NCI-H1105 (cell line): ENCODE measurements at places on chromosomes 7 and 10.

DNA sequence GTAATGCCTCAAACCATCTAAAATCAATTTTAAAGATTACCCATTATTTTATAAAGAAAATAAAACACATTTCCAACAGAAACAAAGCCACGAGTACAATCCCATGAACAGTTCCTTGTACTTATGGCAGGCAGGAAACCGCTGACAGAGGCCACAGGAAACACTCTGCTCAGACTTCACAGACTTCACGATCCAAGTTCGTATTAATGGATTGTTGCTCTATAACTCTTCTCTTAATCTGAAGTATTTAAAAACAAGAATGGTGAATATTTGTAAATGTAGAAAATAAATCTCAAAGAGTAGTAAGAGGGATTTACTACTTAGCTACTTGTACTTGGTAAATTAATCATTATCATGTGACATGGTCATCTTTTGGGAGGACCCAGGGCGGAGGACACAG is 78.3 kb downstream of the SNX10 start:
- no peak for DNase-seq

DNA sequence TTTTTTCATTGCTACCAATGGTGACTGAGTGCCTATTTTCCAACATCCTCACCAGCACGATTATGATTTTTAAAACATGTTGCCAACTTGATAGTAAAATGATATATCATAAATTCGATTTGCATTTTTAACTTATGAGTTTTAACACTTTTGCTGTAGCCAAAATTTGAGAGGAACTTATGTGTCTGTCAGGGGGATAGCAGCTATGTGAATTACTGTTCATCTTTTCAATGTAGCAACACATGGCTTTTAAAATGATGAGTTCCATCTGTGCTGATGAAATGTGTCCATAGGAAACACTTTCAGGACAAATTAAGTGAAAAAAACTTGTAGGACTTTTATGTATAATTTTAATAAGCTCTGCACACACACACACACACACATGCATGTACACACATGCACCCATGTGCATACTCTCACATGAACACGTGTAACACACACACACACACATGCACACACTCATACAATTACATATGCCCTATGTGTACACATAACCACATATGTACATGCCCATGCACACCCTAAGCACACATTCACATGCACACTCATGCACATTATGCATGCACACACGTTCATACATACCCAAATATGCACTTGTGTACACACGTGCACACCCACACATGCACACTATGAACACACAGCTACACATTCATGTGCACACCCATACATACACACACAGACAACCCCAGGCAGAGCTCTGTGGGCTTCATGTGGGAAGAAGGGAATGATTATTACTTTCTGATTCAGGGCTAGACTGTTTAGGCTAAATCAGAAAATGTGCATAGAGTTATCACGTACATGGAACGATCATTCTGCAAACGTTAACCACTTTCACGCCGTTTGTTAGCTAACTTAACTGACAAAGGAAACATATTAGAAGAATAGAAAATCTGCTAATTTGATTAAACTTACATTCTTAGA is 68.9 kb downstream of the C10orf143 start:
- no peak for DNase-seq

DNA sequence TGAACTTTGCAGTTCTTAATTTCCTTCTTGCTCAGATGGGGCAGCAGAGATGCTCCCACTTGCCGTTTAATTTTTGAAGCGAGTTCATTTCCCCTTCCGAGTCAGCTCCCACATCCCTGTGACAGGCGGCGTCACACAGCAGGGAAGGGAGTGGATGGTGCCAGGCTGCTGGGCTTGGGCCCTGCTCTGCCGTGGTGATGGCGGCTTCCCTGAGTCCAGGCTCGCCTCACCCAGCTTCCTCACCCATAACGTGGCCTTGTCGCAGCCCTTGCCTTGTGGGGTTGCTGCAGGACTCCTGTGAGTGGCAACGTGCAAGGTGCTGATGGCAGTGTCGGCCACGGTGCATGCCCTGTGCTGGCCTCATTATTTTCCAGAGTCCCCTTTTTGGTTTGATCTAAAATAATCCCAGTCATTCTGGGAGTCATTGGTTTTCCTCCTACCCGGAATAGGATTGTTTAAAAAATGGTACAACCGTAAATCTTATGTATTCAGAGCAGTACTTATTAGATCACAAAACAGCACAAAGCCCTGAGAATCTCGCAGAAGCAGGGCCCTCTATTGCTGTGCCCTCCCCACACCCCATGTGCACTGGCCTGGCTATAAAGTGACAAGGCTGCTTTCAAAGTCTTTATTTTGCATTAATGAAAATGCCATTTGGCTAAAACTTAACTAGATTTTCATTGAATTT is 260.1 kb downstream of the WDR37 start:
- DNase-seq = no peak

DNA sequence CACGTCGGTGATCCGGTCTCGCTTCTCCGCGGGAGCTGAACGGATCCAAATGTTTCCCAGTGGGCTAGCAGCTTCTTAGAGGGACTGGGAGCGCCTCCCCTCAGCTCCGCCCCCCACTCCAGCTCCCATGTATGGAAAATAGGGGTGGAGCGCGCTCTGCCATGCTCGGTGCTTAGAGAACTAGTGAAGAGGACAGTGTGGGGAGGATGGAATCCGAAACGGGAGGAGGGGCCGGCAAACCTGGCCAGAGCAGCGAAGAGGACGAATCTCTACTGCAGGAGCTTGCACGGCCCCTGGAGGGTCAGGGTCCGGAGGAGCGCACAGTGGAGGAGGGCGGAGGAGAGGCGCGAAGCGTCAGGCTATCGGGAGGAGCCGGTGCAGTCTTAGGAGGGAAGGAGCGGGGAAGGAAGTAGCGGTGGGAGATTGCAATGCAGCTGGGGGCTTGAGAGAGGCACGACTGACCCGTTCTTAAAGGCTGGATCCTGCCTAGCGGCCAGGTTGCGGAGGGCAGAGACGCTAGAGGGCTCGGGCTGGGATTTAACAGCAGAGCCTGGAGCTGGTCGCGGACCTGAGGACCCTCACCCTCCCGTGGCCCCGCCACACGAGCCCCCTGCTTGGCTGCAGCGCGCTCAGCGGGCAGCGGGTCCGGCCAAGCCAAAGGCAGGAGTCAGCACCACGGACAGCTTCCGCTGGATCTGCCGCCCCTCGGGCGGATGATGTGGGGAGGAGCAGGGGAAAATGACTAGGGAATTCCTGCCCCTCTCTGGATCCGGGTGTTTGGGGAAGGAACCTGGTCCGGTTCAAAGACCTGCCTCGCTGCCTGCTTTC is at the start of gene PRLHR:
Gene PRLHR, minus strand, starts transcription at position 51 of the 828 bp plus-strand sequence. CDS start 404 bp downstream, outside the sequence.
- DNase-seq = no peak

DNA sequence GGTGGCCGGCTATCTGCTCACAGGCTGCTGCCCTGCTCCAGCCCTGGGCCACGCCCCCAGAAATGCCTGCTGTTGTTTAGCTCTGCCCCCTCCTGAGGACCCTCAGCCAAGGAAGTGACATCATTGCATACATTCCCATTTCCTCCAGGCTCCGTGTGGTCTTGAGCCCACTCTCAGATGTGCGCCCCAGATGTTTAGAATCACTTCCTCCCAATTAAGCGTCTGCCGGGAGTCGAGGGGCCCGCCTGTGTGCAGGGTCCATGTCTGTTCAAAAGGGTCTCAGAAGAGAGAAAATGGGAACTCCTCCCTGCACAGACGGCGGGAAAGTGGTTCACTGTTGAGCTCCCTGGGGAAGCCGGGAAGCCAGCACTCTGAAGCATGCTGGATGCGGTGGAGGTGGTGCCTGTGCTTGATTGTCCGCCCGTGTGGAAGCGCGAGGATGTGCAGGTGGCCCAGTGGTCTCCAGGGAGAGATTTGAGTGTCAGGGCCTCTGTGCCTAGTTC is 116.9 kb upstream of the PPIF start:
- no peak for DNase-seq

GRCh38 chr10:89283025-89283935 is 18.6 kb upstream of the IFIT2 start:
- DNase-seq = no peak

- no peak for DNase-seq
These were observed 190.8 kb downstream of the SORCS1 start for GRCh38 chr10:106973716-106974115.

DNA sequence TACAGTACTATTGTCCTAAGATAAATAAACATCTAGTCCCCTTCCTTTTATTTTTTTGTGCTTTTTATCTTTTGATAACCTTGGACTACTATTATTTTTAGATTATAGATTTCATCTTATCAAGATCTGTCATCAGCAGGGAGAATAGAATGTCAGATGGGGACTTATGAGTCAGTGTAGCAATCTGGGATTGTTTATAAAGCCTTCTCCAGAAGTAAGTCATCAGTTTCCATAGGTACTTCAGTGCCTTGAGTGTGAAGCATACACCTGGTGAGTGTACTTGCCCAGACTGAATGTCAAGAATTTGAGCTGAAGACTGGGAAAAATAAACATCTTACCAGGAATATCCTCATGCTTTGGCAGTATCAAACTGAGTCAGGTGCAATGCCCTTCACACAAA is 2.1 kb downstream of the CASD1 start:
- DNase-seq = no peak

- no peak for DNase-seq
These were observed 90.4 kb upstream of the FAM171A1 start for GRCh38 chr10:15461353-15462108.

GRCh38 chr10:28496481-28496961 is 36.4 kb upstream of the WAC start:
- DNase-seq = no peak

GRCh38 chr7:149685455-149685854 is 87.9 kb downstream of the ZNF467 start:
- DNase-seq = no peak

DNA sequence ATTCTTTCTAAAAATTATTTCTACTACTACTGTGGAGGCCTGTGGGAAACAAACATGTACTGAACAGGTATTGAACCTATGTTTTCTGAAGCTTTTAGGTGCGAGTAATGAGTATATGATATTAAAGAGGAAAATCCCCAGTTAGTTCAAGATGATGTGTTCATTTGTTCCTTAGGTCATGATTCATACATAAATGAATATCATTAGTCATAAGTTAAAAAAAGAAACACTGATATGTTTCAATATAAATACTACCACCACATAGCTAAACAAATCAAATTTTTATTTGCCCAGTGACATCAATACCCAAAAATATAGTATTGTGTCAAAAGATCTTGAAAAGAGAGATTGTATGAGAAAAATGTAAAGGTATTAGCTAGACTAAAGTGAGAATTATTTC is 210.7 kb upstream of the GNAI1 start:
- DNase-seq = no peak

GRCh38 chr10:323651-324293 is 188.5 kb downstream of the ZMYND11 start:
- no peak for DNase-seq

DNA sequence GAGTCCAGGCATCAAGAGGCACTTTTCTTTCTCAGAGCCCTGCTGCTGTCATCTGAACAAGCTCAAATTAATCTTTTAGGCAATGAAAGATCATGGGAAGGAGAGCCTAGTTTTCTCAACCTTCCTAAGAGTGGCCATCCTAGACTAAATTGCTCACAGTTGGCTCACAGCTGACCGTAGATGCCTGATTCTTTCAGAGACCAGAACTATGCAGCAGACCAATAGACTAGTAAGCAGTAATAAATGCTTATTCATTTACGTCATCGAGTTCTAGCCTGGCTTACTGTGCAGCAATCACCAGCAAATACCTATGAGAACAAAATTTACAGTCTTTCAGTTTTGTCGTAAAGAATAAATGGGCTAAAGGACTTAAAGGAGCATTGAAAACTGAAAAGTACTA is 602.9 kb upstream of the GHITM start:
- DNase-seq = no peak

DNA sequence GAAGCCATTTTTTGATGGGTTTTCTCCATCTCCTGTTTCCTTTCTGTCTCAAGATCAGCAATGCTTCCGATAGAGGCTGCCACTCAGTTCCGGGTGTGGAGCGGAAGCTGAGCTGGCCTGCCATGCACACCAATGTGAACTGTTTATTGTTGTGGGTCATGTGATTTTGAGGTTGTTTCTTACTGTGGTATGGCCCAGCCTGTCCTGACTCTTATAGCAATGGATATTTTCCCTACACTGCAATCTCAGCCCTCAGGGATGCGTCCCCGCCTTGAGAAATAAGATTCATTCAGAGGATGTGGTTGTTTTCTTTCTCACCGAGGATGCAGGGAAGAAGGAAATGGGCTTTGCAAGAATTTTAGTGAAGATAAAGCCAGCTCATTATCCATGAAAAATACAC is 134.7 kb downstream of the PFKFB3 start:
- DNase-seq = no peak

DNA sequence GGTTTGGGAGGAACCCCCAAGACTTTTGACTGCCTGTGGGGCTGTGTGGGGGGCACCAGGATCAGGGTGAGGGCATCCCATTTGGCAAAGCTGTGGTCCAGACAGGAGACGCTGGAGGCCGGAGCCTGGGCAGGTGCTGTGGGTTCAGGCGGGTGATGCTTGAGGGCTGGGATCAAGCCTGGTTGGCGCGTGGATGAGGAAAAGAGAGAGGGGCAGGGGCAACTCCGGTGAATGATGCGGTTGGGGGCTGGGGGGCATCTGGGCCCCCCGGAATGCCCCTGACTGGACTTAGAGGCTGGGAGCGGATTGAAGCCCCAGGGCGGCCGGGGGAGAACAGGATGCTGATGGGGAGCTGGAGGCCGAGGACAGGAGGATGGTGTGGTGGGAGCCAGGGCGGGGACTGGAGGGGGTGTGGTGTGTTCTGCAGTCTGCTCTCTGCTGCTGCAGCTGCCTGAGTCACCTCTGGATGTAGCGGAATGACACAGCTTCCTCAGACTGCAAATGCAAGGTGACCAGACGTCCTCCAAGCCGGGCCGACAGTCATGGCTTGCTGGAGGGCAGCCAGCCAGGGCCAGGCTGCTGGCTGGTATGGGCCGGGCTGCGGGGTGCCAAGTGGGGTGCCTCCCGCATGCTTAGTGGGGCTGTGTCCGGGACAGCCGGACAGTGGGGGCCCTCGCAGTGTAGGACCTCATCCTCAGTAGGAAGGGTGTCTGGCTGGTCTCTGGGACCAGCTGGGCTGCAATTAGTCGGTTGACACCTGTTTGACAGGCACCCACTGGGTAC is 3.2 kb downstream of the MAFK start:
- DNase-seq = no peak

- no peak for DNase-seq
These were observed 208.6 kb downstream of the ZNF365 start for GRCh38 chr10:62582804-62583208.

DNA sequence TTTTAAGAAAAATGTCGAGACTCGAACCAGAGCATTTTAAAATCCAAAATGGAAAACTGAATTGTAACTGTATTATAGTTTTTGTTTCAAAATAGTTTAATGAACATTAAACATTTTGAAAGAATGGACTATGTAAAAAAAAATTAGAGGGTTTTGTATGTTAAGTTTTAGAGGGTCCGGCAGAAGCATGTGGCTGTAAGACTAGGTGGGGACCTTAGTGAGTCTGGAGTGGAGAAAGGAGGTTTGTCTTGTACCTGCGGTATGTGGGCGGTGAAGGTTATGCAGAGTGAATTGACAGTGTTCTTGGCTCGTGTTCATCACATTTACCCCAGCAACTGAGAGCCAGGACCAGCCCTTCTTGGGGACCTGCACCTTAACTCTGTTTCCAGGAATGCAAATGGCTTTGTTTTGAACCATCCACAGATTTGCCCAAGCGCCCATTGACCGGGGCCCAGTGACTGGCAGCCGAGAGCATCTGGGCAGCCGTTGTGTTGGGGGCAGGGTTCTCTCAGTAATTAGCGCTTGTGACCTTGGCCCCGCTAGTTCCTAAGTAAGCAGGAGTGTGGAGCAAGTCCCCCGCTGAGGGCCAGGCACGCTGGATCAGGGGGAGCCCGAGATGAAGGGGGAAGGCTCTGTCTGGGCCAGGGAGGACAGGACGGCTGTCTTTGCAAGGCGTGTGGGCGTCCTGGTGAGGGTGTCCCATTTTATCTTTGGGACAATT is 1.4 kb upstream of the KLF6 start:
- no peak for DNase-seq

- DNase-seq = no peak
These were observed 26.1 kb upstream of the ACTR3B start for GRCh38 chr7:152733286-152733934.
